ENCODE measurements at places on chromosomes 13 and 19. TPM values are rescaled to one million over a fixed set of nuclear protein-coding genes. Genes with fewer than 3 reads are reported as not detected.

Gene RNF225
- not detected for total RNA-seq

Gene ATP8B3
- total RNA-seq: 3.3 TPM

Gene ZGLP1
- 2.2 TPM for total RNA-seq

Gene MATK
- total RNA-seq: 2.9 TPM

Gene ADM5
- total RNA-seq: not detected

Gene ERVK3-1
- 41.3 TPM for total RNA-seq

Gene TRIP10
- total RNA-seq: 161 TPM

Gene SHC2
- total RNA-seq: 7.3 TPM

Gene CGB8
- total RNA-seq: not detected

Gene VAV1
- total RNA-seq: 6.4 TPM

Gene MYO16
- 0.51 TPM for total RNA-seq

Gene PAK4
- total RNA-seq: 4.8 TPM

Gene LSR
- total RNA-seq: 5.3 TPM

Gene EXOC3L2
- total RNA-seq: 0.44 TPM

Gene FPR3
- 28.5 TPM for total RNA-seq

Gene ARGLU1
- total RNA-seq: 110 TPM

Gene CGB5
- total RNA-seq: not detected

Gene NAPSA
- total RNA-seq: not detected

Gene CYP4F2
- not detected for total RNA-seq

Gene IFNL3
- not detected for total RNA-seq

Gene ZNF540
- 2.2 TPM for total RNA-seq

Gene JUNB
- total RNA-seq: 77.6 TPM

Gene ZIK1
- 2.9 TPM for total RNA-seq

Gene ERFL
- not detected for total RNA-seq

Gene ZNF135
- total RNA-seq: 6.2 TPM

Gene TNFSF9
- not detected for total RNA-seq

Gene SSC5D
- 10.3 TPM for total RNA-seq

Gene DCT
- 3.6 TPM for total RNA-seq

Gene STOML3
- not detected for total RNA-seq

Gene GJB2
- not detected for total RNA-seq

Gene DHDH
- not detected for total RNA-seq

Gene ZSCAN4
- total RNA-seq: not detected

Gene FAM124A
- 3.2 TPM for total RNA-seq

Gene KCNN4
- total RNA-seq: 25.2 TPM

Gene ZNF560
- not detected for total RNA-seq

Gene FAM98C
- 4.1 TPM for total RNA-seq

Gene GRK1
- total RNA-seq: not detected

Gene ATP1A3
- not detected for total RNA-seq

Gene VPS36
- total RNA-seq: 72.9 TPM

Gene MARK4
- 26.2 TPM for total RNA-seq

Gene ZNF575
- total RNA-seq: not detected

Gene TEX101
- not detected for total RNA-seq

Gene CADM4
- 0.82 TPM for total RNA-seq

Gene OR10H1
- not detected for total RNA-seq

Gene KLK10
- total RNA-seq: not detected

Gene SYDE1
- 22.0 TPM for total RNA-seq

Gene CD79A
- total RNA-seq: not detected

Gene COX6B1
- 625 TPM for total RNA-seq

Gene PRODH2
- total RNA-seq: not detected

Gene TGDS
- total RNA-seq: 16.0 TPM

Gene RXFP2
- total RNA-seq: 0.33 TPM

Gene ZNF415
- 5.8 TPM for total RNA-seq

Gene SMIM24
- total RNA-seq: not detected

Gene ZNF573
- total RNA-seq: 11.9 TPM

Gene ZFP14
- total RNA-seq: 6.2 TPM

Gene MYPOP
- total RNA-seq: 2.1 TPM

Measured in subcutaneous adipose tissue (tissue), 4 donors.